ENCODE measurements at places on chromosomes 12 and 14.

- no peak for DNase-seq
These were observed 33.4 kb downstream of the PLEKHG3 start for GRCh38 chr14:64737391-64738280.

DNA sequence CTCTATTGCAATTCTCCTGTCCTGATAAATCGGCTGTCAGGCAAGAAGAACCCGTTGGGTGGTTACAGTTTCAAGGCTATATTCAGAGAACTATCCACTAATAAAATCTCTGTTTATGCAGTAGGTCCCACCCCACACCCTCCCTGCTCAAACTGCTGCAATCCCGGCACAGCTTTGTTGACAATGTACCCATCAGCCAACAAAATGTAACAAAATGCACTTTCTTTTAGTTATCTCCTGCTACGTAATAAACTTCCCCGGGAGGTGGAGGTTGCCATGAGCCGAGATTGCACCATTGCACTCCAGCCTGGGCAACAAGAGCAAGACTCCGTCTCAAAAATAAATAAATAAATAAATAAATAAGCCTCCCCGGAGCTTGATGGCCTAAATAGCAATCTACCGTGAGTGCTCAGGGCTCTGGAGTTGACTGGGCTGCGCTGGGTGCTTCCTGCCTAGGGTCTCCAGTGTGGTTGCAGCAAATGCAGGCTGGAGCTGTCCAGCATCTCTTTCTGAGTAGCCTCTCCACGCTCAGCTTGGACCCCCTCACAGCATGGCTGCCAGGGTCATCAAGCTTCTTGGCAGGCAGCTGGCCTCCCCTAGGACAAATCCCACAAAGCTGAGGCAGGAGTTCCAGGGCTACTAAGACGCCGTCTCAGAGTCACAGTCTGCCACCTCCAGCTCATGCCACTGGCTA, 43.2 kb upstream of the FBRSL1 start:
- no peak for DNase-seq

GRCh38 chr14:70873627-70874026, 33.6 kb upstream of the PCNX1 start:
- no peak for DNase-seq

DNA sequence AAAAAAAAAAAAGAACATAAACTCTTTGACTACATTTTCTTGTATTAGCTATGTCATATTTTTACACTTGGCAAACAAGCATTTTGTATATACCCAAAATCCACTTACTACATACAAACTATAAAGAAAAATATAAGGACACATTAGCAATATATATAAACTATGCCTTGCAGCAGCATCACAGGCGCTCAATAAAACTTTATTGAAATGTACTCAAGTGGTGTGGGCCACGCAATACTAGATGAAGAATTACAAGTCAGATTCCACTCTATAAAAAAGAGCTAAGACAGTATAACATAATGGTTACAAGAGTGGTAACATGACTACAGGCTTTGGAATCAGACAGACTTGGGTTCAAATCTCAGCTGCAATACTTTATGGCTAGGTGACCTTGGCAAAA, 3.1 kb upstream of the AP4S1 start:
- DNase-seq, result no peak

DNA sequence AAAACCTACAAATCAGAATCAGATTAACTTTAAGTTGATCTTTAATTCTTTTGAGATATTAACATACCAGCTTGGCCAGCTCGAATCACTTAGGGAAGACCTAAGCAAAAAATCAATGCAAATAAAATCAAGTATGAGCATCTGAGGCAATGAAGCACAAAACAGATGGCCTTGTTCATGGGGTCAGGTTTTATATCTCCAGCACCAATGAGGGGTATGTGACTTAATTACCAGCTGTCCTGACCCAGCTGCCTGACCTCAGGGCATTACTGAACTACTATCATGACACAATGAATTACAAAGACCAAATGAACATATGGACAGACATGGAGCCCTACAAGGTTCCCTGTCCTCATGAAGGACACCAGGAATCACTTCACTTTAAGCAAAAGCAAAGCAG, 70.5 kb downstream of the FGD6 start:
- DNase-seq, result no peak

DNA sequence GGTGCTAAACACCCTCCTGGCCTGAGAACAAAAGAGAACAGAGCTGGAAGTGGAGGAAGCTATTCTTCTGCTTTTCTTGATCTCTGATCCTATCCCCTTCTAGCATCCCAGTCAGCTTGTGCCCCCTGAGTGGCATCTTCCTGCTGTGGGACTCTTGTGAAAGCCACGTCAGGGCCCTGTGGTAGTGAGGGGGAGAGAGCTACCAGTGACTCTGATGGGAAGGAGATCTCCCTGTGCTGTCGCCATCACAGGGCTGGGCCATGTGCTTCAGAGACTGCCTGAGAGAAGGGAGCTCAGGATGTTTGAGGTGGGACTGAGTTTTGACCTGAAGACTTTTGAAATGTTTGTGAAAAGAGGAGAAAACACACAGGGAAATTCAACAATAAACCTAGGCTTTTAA, 107.6 kb upstream of the FUT8 start:
- no peak for DNase-seq

GRCh38 chr14:22845103-22845394, 8.7 kb downstream of the MMP14 start:
- DNase-seq, result no peak

- no peak for DNase-seq
These were observed 492.2 kb downstream of the FLRT2 start for GRCh38 chr14:86022031-86022629.

DNA sequence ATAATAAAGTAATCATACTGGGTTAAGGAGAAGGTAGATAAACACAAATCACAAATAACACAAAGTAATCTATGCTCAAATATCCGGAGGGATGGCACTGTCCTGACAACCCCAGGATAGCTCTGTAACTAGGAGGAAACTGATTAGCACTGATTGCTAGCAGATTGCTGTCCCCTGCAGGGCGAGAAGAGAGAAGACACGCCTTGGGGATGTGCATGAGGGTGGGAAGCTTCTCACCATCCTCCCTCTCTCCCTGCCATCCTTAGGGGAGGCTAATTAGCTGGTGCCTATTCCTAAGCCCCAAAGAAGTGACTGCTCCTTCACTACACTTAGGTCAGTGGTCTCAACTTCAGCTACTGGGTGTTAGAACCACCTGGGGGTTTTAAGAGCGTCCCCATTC, 27.0 kb upstream of the TMEM260 start:
- no peak for DNase-seq

DNA sequence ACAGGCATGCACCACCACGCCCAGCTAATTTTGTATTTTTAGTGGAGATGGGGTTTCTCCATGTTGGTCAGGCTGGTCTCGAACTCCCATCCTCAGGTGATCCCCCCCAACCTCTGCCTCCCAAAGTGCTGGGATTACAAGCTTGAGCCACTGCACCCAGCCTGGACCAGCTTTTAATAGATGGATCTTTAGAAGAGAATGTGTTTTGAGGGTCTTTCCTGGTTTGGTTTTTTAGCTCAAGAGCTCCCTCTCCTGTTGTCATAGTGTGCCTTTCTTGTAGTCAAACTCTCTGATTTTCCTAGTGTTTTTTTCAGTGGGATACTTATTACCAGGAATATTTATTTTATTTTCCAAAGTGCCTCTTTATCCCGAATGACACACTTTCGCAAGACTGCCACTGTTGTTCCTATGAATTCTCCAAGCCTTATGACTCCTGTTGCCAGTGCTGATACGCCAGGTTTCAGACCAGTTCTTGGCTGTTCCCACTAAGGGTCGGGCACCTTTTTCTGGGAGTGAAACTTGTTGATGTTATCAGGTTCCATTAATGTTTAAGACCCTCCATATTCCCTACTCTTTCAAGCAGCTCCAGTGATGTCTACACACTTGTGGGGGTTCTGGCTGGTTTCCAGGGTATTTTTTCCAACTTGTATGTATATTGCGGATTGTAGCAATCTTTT, 31.5 kb upstream of the LIMA1 start:
- DNase-seq, result no peak

DNA sequence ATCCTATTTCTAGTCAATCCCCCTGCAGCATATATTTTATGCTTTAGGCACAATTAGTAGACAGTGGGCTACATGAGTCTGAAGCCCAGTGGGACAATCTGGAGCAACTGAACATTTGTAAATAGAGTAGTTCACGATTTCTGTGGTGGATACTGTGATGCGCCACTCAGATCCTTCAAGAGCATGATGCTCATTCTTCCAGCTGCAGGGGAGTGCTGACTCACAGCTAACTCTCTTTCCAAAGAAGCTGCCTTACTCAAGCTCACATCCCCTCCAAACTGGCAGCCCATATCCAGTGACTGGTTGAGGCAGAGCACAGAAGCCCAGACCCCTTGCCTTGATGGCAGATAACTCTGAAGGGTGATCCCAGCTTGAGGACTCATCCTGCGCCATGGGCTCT, 224.2 kb upstream of the EEA1 start:
- DNase-seq, result no peak

DNA sequence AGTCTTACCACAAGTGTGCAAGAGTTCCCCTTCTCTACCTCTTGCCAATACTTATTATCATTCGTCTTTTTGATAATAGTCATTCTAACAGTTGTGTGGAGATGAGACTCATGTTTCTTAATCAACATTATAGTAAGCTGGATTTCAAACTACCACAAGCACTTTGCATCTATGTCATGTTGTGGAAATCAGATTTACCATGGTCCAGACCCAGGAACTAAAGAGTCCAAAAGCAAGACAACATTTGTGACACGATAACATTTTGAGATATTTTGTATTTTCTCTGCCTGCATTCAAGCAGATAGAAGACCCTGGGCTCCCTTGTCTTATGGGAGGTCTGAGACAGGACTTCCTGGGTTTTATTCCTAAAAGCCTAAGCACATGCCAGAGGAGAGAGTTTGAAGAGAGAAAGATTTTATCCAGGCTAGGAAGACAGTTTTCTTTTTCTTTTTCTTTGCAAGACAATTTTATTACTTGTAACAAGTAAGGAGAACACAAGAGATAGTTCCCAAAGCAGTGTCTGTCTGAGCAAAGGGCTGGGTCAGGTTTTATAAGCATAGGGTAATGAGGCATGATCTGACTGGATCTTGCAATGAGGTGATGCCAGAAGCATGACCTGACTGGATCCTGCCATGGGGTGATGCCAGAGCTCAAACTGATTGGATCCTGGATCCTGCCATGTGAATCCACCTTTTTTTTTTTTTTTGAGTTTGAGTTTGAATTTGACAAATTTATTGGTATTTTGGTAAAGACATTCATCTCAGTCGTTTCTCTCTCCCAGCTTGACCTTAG, 180.5 kb upstream of the HMGA2 start:
- DNase-seq, result no peak

DNA sequence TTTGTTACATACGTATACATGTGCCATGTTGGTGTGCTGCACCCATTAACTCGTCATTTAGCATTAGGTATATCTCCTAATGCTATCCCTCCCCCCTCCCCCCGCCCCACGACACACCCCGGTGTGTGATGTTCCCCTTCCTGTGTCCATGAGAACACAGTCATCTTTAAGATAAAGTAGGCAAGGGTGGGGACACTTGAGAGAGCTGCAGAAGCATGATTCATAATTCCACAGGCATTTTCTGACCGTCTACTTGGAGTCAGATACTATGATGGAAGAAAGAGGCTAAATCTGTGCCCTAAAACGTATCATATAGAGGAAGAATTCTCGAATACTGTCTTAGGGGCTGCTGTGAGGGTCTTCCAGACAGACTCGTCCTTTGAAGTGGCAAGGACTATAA, 145.9 kb upstream of the VASH1 start:
- no peak for DNase-seq

GRCh38 chr12:32532951-32533350, 133.6 kb downstream of the FGD4 start:
- no peak for DNase-seq

- DNase-seq, result no peak
These were observed 90.5 kb downstream of the TTC8 start for GRCh38 chr14:88914956-88915355.

GRCh38 chr14:70722418-70722817, 80.7 kb downstream of the TTC9 start:
- DNase-seq, result no peak

GRCh38 chr12:45458854-45459807, 243.2 kb downstream of the ANO6 start:
- DNase-seq, result no peak

GRCh38 chr14:69720912-69721311, 46.0 kb upstream of the SRSF5 start:
- no peak for DNase-seq

DNA sequence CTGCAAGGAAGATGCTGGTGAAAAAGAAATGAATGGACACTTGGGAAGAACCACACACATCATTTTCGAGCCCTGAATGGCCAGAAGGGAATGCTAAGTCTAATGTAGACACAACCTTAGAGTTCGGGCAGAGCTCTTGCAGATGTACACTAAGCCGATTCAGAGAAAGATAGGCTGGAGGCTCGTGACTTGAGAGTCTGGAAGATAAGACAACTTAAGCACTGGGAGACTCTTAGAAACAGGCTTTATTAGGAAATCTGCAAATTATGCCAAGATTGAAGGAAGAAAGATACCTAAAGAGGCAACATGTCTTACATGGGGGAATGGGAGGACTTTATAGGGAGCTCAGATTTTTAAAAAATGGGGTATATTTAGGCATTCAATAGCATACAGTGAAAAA, 13.5 kb downstream of the TBPL2 start:
- no peak for DNase-seq

All from heart left ventricle (tissue), 16 donors.